Right renal cortex interstitium (tissue), 3 donors: ENCODE measurements at places on chromosomes 2 and 18. TPM values are rescaled to one million over a fixed set of nuclear protein-coding genes. Genes with fewer than 3 reads are reported as not detected.

Gene PLA2R1
- 65.5 TPM for polyA plus RNA-seq

Gene EVX2
- not detected for polyA plus RNA-seq

Gene SP140
- 0.74 TPM for polyA plus RNA-seq

Gene SLC9A4
- 8.5 TPM for polyA plus RNA-seq

DNA sequence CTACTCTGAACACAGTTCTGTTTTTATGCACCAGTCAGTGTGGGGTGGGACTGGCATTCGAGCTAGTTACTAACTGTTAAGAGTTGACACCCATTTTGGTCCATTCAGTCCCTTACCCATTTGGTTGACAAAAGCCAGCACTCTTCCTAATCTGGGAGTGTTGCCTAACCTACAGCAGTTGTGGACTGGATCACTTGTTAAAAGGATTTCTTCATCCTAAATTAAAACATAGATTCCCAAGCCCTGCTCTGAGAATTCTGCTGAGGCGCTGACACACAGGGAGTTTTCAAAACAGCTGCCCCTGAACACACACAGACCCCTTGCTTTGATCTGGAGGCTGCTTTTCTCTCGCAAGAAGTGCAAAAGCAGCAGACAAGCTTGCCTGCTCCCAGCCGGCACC is 6.4 kb downstream of the TIMM21 start:
- DNase-seq = no peak

DNA sequence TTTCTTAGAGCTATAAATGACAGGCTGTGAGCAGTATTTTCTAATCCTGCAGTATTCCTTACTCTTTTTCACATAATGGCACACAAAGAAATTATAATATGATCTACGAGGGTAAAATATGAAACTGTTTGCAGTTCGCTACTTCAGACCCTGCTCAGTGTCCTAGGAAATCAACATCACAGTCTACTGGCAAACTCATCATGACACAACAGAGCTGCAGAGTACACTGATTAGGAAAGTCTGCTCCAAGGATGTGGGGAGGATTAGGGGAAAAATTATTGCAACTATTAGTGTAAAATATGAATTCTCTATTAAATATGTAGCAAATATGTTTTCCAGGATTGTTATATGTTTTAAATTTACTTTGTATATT is 149.2 kb upstream of the REG3G start:
- DNase-seq = no peak

DNA sequence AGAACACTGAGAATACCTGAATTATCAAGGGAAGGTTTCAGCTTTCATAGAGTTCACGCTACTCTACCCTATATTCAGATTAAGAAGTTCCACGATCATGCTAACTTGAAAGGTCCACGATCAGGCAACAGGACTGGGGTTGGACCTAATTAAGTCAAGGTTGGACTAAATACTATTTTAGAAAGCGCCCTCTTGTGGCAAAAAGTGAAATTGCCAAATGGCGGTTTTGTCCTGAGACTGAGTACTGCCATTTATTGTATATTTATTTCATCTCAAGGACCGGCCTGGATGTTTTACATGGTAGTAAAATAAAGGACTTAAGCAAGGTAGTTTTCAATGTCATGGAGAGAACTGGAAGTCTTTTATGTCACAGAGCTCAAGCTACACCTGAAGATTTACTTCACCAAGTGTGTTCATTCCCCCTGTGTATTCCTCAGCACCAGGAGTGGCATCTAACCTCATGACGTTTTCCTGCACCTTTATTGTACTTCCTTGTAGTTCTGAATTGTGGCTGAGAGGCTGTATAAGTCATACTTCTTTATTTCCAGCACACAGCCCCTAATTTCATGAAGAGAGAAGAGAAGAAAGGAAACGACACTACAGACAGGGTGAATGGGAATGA is 56.8 kb downstream of the SRD5A2 start:
- no peak for DNase-seq

DNA sequence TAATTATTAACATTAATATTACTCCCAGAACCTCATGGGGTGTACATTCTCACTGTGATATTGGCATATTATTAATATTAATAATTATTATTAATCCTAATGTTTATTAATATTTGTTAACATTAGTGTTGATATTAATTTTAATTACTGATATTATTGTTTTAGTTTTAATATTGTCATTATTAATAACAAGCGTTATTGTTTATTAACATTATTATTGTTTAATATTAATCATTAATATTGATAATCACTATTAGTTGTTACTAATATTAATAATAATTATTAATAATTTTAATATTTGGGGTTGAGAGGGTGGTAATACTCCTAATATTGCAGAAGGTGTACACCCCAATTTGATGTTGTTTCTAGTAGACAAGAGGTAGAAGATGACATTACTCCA is 193.1 kb upstream of the XIRP2 start:
- DNase-seq = no peak

DNA sequence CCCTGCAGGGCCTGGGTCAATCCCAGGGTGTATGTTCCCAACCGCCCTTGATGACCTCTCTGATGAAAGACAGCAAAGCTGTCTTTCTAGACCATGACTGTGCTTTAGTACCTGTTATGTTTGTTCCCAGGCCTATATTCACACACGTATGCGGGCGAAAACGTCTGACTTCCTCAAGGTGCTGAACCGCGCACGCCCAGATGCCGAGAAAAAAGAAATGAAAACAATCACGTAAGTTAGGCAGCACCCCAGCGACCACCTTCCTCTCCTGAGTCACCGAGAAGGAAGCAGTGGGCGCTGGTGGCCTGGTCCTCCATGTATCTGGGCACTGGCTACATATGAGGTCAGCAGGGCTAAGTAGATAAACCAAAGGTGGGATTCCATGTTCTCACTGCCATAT is 11.1 kb upstream of the GPBAR1 start:
- DNase-seq = no peak

GRCh38 chr2:218418717-218419458 is at the start of gene VIL1:
VIL1 (plus strand) TSS chr2:218419123; CDS start chr2:218423779, 4,656 bp downstream.
- DNase-seq = no peak
